ENCODE measurements at places on chromosomes 7 and 10. TPM values are rescaled to one million over a fixed set of nuclear protein-coding genes. Genes with fewer than 3 reads are reported as not detected.

- DNase-seq, result no peak
These were observed 4.6 kb downstream of the PAPSS2 start for GRCh38 chr10:87664276-87664701.

- DNase-seq, result no peak
These were observed 42.7 kb upstream of the CACNB2 start for GRCh38 chr10:18097524-18097923.

DNA sequence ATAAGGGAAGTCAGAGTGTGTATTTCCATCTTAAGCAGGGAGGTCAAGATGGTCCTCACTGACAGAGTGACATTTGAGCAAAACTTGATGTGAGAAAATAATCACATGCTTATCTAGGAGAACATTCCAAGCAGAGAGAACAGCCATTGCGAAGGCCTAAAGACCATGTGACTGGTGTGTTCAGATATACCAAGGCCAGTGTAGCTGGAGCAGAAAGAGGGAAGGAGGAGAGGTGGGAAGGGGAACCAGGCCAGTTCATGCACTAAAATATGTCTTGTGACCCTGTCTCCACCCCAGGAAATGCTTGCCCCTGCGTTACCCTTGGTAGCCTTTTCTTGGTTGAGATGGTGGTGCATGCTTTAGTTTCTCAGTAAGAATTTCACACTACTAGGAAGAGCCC, 77.4 kb downstream of the CACNB2 start:
- no peak for DNase-seq

- no peak for DNase-seq
These were observed 6.0 kb downstream of the EGFR start for GRCh38 chr7:55024776-55025175.

DNA sequence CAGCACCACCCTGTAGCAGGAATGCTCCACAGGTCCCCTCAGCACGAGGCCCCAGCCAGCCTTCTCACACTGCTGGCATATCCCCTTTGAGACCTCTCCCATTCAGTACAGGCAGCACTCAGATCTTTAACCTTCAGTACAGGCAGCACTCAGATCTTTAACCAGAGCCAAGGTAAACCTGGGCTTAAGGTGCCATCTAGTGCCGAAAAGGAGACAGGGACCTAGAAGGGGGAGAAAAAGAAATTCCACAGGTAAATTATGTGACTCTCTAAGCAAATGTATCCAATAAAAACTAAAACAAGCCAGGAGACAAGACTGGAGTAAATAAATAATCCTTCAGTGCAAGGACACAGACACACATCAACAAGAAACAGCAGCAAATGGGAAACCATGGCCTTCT, 358.6 kb downstream of the PTPRN2 start:
- DNase-seq, result no peak

- DNase-seq, result no peak
These were observed 523.9 kb downstream of the SUGCT start for GRCh38 chr7:40658729-40659128.

DNA sequence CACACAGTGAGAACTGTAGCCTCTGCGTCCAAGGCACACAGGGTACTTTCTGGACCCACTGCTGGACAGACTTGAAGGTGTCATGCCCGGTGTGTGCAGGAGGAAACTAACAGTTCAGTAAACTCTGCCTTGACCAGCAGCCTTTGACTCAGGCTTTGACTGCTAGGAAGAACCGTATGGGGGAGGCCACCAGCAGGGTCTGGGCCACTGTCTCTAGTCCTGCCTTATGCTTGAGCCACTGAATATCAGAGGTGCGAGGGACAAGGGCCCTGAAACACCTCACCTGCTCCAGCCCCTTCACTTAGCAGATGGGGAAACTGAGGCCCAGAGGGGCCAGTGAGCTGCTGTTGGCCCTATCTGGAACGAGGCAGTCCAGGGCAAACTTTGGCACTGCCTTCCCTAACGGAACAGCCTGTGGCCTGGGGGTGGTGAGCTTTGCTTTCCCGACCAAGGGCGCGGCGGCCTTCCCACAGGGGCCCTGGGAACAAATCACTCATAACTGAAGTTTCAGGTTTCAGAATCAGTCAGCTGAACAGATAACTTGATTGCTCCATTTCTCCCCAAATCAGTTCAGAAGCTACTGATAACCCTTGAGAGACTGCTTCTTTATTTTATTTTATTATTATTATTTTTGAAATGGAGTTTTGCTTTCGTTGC, 130.0 kb downstream of the FAM53B start:
- DNase-seq, result no peak

- DNase-seq, result no peak
These were observed 178.7 kb upstream of the PPP2R2D start for GRCh38 chr10:131722121-131722520.

OR2A7 gene
- polyA plus RNA-seq, result 1.5 TPM

GRCh38 chr7:3415861-3416312, 114.8 kb downstream of the SDK1 start:
- DNase-seq, result no peak
